A673 (cell line): ENCODE measurements at places on chromosomes 4 and X.

GRCh38 chr4:1488357-1488756, 82.1 kb upstream of the NKX1-1 start:
- no peak overlapping the region for H3K4me3 ChIP-seq
- H3K27me3 ChIP-seq = no peaks in the 10 kb centered on the region
- H3K27ac ChIP-seq = no peak overlapping the region
- H3K36me3 ChIP-seq = no peaks in the 10 kb centered on the region
- H3K4me1 ChIP-seq = peaks cover 12% of the 10 kb centered on the region

DNA sequence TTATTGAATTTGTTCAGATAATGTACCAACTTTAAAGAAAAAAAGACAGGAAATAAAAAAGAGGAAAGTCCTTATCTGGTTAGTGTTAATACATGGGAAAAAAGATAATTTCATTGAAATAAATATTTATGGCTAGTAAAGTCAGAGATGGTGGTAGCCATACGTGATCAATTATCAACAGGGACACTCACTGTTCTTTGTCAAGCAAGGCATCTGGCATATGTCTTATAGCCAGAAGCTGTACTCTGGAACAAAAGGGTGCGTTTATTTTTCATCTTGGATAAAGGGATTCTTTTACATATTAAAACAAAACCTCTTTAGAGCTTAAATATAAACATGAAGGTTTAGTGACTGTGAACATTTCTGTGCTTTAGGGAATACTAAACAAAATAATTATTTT, 26.7 kb downstream of the HDX start:
- H3K27me3 ChIP-seq = no peaks in the 10 kb centered on the region
- no peaks in the 10 kb centered on the region for H3K36me3 ChIP-seq
- no peaks in the 10 kb centered on the region for H3K4me1 ChIP-seq
- no peak overlapping the region for H3K4me3 ChIP-seq
- no peak for DNase-seq
- no peak overlapping the region for H3K27ac ChIP-seq

DNA sequence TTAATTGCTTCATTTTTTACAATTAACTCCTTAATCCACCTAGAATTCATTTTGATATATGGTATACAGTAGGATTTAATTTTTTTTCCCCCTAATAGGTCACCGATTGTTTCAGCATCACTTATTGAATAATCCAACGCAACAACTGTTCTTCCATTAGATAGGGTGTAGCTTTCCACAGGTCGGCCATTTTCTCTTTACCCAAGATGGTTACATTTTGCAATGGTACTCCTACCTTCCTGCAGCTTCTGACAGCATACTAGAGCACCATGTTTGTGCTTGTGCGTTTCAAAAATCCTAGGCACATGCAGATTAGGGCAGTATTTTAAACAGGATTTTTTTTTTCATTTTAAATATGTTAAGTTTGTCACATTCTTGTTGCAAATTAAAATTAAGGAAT, 2.3 kb downstream of the LINC00632 start:
- H3K27ac ChIP-seq = no peak overlapping the region
- peaks cover 3% of the 10 kb centered on the region for H3K4me1 ChIP-seq
- DNase-seq = no peak
- H3K27me3 ChIP-seq = peaks cover 3% of the 10 kb centered on the region
- no peaks in the 10 kb centered on the region for H3K36me3 ChIP-seq

GRCh38 chrX:123961268-123962005, at the start of gene STAG2:
TSS of gene STAG2 (plus strand) at chrX:123961706. CDS start at chrX:124022628, 60,922 bp downstream.
- no peaks in the 10 kb centered on the region for H3K27me3 ChIP-seq
- peaks cover 5% of the 10 kb centered on the region for H3K4me1 ChIP-seq
- H3K27ac ChIP-seq = peak within 1 kb of the TSS; percentile 99
- peak within 1 kb of the TSS; percentile 72 for H3K4me3 ChIP-seq
- H3K36me3 ChIP-seq = no peaks in the 10 kb centered on the region

DNA sequence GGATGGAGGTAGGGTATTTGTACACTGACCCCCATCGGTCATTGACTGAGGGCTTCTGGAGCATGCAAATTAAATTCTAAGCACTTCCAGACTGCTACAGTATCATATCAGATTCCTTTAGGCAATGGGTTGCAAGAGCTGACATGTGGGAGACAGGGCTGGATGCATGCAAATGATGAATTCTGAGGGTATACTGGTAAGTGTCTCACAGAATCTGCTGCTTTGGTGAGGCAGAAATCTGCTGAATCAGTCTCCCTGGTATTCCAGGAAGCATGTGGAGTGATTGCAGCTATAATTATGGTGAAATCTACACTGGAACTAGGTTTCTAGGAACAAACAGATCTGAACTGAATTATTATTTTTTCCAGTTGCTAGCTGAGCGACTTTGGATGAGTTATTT, 684.9 kb upstream of the MAGEB2 start:
- no peak overlapping the region for H3K27ac ChIP-seq
- H3K27me3 ChIP-seq = no peaks in the 10 kb centered on the region
- no peaks in the 10 kb centered on the region for H3K4me1 ChIP-seq

- H3K4me1 ChIP-seq = peaks cover 6% of the 10 kb centered on the region
- no peaks in the 10 kb centered on the region for H3K27me3 ChIP-seq
- H3K27ac ChIP-seq = no peak overlapping the region
- H3K36me3 ChIP-seq = no peaks in the 10 kb centered on the region
Observed at GRCh38 chr4:152528060-152528459, 7.8 kb downstream of the FBXW7 start.
